ENCODE measurements at places on chromosomes 7 and 10.

DNA sequence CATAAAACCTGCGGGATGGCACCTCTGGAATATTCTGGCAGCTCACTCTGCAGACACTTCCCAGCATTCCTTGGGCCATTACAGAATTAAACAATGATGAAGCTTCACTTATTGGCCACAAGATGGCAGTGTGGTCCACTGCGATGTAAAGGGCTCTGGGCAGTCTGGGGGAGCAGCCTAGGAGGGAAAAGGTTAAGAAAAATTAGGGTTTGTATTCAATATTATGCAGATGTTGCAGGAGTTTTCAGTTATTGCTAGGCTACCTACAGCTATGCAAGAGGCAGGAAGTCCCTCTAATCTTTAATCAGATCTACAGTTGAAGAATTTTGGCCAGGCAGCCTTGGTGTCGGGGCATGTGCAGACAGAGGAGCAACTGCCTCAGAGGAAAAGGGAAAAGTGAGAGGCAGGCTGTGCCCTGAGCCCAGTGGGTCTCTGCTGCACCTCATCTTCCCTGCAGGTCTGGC, 233.2 kb upstream of the PRSS1 start:
- peak; percentile 7 for DNase-seq

DNA sequence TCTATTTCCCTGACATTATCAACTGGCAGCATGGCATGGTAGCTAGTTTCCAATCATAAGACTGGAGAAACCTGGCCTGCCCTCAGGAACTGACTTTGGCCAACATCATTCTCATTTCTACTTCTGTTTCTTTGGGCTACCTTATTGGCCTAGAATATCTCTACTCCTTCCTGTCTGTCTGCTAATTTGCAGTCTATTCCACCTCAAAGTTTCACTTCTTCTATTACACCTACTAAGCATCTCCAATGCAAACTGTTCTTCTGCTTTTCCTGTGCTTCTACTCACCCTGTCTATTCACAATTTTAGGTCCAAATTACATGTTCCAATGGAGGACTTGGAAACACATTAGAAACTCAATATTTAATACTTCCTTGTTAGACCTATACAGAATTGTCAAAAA, 65.6 kb downstream of the ZNF503 start:
- no peak for DNase-seq

DNA sequence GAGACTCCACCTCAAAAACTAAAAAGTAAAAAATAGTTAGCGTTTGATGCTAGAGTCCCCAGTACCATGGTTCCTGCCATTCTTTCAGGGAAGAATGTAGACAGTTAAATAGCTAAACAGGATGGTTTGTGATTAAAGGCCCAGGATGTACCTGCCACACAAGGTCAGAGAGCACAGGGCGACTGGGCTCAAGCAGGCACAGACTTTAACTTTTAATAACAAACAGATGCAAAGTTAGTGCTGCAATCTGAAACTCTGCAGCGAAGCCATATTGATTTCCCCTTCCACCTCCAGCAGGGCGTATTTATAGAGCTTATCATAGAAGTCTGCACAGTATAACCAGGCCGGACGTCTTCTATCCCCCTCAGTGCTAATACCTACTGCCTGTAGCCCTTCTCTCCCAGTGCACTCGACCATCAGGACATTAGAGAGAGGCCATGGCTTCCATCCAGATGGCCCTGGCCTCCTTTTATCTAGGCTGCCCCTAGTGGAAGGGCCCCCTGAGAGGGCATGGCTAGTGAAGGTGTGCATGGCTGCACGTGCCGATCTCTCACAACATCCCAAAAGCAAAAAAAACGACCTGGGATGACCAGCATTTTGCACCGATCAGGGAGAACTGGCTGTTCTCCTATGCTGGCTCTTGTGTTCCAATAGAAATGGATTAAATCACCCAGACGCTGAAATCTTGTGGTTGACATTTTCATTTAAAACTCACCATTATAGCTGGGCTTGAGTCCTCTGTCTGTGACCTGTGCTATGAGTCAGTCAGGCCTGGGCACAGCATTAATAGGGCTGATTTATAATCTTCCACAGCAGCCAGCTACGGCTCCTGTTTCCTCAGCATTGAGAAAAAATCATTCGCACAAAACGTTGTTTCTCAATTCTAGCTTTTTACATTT, 7.6 kb upstream of the BAG3 start:
- DNase-seq = peak; percentile 43

DNA sequence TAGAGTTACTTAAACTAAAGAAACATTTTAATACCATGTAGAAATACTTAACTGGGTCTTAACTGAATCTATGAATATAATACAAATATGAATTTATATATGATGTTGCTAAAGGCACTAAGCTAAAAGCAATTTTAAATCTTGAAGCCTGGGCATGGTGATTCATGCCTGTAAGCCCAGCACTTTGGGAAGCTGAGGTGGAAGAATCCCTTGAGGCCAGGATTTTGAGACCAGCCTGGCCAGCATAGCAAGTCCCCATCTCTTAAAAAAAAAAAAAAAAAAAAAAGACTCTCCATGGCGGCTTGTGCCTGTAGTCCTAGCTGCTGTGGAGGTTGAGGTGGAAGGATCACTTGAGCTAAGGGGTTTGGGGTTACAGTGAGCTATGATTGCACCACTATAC, 95.3 kb downstream of the CCSER2 start:
- peak; percentile 3 for DNase-seq

DNA sequence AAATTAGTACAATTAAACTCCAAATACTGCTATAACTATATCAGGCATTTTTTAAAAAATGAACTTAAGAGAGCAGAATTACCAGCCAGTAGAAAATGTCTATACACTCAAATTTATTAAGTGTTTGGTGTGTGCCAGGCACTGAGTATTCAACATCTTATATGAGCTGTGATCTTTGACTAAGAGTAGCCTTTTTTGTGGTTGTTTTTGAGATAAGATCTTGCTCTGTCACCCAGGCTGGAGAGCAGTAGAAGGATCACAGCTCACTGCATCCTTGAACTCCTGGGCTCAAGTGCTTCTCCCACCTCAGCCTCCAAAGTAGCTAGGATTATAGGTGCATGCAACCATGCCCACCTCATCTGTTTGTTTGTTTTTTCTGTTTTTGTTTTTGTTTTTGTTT, 102.5 kb upstream of the CELF2 start:
- DNase-seq = no peak

DNA sequence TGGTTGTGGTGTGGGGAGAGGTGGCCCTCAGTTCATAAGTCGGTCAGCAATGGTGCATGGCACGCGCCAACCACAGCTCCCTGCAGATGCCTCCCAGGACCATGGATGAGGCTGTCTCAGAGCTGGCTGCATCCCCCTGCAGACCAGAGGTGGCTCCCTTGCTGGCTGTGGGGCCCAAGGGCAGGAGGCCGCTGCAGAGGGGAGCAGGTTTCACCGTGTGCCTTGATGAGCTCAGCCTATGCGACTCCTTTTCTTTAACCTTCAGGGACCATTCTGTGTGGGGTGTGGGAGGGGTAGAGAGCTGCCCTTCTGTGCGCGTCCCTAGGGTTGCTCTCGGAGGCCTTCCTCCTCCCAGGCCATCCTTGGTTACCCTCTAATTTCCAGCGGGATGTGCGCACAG, 152.4 kb downstream of the ACTR3B start:
- DNase-seq = no peak

DNA sequence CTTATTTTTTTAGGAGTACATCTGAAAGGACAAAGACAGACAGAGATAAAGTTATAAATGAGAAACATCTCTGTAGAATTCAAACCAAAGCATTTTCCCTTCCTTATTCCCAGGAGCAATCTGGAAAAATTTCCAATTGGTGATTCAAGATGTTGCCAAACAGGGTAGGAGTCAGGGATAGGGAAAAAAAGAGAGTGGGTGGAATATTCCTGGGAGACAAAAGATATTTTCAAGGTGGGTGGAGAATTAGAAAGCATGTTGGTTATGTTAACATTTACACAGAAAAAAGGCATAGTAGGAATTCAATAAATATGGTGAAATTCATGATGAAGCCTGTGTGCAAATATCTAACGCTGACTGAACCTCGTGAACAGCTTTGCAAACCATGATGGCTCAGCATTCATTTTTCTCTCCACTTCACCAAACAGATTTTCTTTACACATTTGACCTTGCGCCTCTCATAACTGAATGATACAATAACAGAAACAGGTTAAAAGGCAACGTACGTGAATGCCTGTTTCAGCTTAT, 25.1 kb downstream of the SLC26A5 start:
- no peak for DNase-seq

GRCh38 chr7:96729820-96730219, 20.2 kb upstream of the SEM1 start:
- no peak for DNase-seq

DNA sequence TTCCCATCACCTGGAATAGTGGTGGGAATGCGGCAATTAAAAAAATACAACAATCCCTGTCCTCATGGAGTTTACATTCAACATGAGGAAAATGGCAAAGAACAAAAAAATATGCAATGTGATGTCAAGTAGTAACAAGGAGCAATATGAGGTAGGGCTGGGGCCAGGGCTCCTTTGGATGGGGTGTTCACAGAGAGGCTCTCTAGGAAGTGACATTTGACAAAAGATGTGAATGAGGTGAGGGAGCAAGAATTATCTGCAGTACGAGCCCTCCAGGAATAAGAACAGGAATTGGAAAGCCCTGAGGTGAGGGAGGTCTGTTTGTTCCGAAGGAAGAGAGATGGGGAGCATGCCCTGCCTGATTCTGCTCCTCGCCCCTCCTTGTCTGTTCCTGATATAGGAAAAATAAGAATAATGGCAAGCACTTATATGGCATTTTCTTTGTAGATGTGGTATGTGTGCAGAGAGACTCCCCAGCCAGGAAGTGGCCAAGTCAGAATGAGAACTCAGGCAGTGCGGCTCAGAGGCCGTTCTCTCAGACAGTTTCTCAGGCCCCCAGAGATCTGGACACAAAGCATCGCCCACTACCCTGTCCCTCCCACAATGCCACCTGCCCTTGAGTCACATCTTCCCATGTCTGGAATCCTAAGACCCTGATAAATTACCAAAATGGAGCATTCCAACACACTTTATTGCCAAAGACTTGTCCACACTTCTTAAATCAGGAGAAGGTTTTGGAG, 105.6 kb downstream of the APBB1IP start:
- DNase-seq = no peak

DNA sequence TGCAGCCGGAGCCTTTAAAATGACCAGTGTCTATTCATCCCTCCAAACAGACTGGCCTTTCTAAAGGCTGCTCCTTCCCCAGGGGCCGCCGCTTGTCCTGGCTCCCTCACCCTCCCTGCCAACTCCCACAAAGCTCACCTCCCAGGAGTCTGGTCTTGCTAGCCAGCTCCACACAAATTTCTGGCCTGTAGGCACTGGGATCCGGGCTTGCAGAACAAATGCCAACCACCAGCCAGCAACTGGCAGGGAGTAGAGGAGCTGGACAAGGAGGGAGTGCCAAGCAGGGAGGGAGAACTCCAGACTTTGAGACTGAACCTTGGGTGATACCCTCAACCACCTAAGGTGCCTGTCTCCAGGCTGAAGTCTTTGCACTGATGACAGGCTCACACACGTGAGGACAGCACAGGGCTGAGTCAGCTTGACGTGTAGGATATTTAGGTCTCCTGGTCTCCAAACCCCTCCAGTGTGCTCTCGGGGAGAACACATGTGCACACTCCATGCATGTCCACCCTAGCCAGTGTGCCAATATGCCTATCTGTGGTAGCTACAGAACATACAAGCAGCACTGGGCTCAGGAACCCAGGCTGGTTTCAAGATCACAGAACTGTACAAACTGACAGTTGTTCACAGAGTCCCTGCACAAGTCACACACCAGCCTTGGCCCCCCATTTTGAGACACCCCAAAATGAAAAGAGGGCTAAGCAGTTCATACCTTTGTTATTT, 6.0 kb downstream of the PAX2 start:
- no peak for DNase-seq

- DNase-seq = no peak
Observed at GRCh38 chr7:82972135-82972534, 190.5 kb downstream of the PCLO start.

DNA sequence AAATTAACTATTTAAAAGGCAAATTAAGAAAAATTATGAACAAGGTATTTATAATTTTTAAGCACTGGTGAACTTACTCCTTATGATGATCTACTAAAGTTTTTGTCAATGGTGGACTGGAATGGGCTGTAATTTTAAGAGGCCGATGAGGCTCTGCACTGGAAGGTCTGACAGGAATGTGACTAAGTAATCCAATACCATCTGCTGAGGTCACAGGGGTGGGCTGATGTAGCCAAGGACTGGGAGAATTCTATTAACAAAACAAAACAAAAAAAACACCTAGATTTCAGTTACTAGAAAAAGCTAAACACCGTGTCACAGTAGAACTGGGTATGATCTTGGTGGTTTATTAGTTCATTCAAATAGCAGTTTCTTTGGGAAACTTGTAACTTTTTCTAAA, 75.9 kb downstream of the NRBF2 start:
- DNase-seq = no peak

DNA sequence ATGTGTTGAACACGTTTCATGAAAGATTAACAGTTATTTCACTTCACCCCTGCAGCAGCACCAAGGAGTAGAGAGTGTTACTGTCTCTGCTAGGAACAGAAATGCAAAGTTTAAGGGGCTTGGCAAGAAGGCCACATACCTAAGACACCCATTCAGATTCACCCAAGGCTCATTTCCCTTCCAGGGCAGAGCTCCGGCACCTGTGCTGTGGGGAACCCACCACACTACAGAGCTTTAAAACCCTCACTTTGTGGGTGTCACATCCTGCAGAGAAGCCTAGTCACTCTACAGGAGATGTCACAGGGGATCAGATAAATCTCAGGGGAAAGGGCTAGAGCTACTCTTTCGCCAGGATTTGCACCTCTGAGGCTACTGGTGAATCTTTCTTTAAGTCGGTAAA, 176.1 kb upstream of the KLF6 start:
- DNase-seq = no peak

DNA sequence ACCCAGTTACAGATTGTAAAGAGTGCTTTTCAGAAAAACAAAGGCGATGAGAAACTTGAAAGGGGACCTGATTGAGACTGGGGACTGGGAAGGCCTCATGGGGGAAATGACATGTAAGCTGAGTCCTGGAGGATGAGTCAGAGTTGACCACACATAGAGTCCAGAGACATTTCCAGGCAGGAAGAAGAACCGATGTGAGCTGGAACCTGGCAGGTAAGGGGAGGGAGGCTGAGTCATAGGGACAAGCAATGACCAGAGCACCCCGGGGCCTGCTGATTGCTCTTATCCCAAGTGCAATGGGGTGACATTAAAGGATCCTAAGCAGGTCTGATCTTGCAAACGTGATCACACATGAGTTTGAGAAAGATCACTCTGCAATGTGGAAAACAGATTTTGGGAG, 11.7 kb downstream of the TLL2 start:
- no peak for DNase-seq

GRCh38 chr7:42059275-42059674, 177.7 kb downstream of the GLI3 start:
- no peak for DNase-seq

Data from MG63 (cell line).